ENCODE measurements at places on chromosomes 4 and X.

- no peak for DNase-seq
Observed at GRCh38 chr4:113332701-113333100, 283.2 kb downstream of the ANK2 start.

DNA sequence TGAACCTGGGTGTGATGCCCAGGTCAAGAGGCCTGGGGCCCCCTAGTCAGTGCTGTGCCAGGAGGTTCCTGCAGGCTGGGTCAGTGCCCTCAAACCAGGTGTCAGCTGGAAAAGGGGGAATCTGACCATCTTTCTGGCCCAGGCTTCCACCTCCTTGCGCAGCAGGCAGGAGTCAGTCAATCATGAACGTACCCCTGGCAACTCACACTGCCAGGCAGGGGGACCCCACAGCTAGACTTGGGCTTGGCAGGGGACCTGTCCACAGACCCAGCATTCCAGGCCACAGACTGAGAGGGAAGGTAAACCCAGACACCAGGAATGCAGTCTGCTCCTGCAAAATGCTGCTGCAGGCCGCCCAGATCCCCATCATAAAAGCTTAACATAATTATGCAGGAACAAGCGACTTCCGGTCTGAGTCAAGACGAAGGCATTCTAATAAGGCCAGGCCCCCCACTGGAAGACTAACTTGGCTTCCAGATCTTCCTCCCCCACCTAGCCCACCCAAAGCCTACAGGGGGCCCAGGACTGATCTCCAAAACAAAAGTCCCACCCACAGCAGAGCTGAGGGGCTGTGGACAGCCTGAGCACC lies 156.3 kb downstream of the BCOR start:
- DNase-seq: no peak

GRCh38 chr4:113539408-113539807 lies 222.1 kb downstream of the CAMK2D start:
- DNase-seq: no peak

GRCh38 chrX:38236901-38237615 lies 16.4 kb upstream of the SRPX start:
- DNase-seq: no peak

DNA sequence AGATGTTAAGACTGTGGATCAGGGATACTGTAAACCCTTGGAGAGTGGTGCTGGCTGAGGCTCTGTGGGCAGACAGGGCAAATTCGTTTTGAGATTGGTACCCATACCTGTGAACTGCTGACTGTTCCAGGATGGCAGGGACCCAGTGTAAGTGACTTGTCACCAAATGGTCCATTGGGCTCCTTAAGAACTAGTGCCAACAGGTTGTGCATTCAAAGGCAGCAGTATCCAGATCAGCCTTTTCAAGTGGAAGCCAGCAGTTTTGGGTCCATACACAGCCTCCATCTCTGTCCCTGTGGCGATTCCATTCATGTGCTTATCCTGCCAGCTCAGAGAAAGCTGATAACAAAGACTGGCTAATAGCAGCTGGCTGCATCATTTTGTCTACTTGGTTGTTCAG lies 84.0 kb upstream of the SCOC start:
- DNase-seq: no peak

- no peak for DNase-seq
Observed at GRCh38 chr4:107472265-107472948, 247.6 kb downstream of the PAPSS1 start.

DNA sequence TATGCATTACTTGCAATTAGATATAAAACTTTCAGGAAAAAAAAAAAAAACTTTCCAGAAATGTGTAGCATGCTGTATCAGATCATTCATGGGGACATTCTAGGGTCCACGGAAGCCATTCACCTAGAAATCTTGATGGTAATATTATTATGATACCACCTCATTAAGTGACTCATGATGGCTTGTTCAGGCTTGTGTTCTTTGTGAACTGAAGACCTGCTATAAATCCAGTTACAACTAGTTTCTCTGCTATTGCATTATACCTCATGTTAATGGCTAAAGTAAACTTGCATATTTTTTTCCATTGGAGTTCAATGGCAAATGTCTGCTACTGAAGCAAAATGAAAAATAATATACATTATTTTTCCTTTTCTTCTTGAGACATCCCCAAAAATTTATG lies 35.3 kb upstream of the PTPN13 start:
- DNase-seq: no peak

GRCh38 chrX:41846714-41847113 lies 76.6 kb downstream of the CASK start:
- DNase-seq: no peak

GRCh38 chr4:22778547-22779163 lies 85.9 kb downstream of the GBA3 start:
- no peak for DNase-seq

DNA sequence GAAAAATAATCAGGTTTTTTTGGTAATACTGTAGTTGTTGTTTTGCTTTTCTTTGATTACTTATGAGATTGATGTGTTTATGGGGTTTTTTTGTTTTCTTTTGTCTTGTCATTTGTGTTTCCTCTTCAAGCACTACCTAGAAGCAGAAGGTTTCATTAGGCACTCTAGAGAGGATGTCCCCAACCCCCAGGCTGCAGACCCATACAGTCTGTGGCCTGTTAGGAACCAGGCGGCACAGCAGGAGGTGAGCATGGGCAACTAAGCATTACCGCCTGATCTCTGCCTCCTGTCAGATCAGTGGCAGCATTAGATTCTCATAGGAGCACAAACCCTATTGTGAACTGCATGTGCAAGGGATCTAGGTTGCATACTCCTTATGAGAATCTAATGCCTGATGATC lies 22.9 kb upstream of the NOCT start:
- no peak for DNase-seq

DNA sequence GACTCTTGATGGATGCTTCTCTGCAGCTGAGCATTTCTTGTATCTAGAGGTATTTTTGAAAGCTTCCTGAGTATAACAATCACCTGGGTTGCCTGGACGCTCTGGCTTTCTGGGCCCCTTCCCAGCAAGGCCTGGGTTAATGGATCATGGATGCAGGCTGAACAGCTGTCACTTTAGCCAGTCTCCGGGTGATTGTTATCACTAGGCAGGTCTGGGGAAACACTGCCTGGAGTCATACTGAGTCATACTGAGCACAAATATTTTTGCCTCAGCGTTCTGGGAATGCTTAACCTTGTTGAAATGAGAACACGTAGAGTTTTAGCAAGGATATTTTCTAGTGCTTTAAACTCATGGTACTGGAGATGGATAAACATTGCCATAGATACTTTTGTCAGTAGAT lies 102.6 kb downstream of the PHEX start:
- DNase-seq: no peak

- DNase-seq: no peak
Observed at GRCh38 chr4:102143433-102143832, 201.8 kb downstream of the SLC39A8 start.

- no peak for DNase-seq
Observed at GRCh38 chrX:71000139-71000538, 68.0 kb downstream of the SNX12 start.

GRCh38 chrX:49029876-49030275 lies 13.3 kb downstream of the TFE3 start:
- no peak for DNase-seq

GRCh38 chr4:69848028-69848427 lies 11.9 kb downstream of the SULT1E1 start:
- no peak for DNase-seq

GRCh38 chr4:143287572-143287923 lies 49.1 kb upstream of the GAB1 start:
- DNase-seq: no peak

DNA sequence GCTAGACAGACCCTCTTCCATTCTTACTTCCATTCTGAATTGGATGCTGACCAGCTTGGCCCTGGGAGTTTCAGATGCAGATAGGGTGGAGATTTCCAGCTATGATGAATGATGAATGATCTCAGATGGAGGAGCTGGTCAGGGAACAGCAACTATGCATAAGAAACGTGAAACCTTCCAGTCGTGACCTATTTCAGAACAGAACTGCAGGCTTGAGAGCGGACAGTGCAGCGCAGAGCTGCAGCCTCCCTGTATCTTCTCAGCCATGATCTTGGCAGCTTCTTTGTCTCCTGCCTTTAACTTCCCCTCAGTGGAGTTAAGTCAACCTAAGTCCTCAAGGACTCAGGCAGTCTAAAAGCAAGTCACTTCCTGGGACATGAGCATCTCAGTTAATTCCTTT lies 43.3 kb upstream of the HAND2 start:
- no peak for DNase-seq

DNA sequence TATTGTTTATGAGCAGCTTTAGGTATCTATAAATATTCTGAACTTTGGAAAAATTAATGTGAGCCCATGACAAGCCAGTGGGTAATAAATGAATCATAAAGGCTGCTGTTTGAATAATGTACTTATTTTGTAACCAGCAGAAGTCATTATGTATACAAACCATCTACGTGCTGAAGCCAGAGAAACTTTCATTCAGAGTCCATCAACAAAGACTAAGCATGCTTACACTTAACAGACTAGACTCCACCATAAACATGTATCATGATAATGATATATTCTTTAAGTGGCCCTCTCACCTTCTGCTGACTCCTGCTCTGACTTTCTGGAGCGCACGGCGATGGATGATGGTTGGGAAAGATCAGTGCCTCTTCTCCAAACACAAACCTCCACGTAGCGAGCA lies 72.0 kb downstream of the SMARCA5 start:
- no peak for DNase-seq

DNA sequence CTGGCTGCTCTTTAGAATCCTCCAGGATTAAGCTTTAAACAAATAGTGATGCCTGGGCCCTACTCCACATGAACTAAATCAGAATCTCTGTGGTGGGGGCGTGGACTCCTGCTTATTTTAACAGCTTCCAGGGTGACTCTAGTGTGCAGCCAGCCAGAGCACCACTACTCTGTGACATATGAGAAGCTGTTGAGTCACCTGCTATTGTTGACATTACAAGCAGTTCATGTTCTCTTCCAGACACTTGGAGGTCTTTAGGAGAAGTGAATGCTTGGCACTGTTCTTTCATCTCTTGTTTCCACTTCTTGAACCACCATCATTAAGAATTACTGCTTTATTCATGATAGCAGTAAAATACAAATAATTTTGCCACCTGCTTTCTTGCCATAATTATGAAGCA lies 426 bp upstream of the C4orf51 start:
- DNase-seq: no peak

GRCh38 chr4:40178672-40179071 lies 18.2 kb upstream of the RHOH start:
- no peak for DNase-seq

GRCh38 chr4:135316266-135316779 lies 1114.7 kb upstream of the PABPC4L start:
- DNase-seq: no peak

DNA sequence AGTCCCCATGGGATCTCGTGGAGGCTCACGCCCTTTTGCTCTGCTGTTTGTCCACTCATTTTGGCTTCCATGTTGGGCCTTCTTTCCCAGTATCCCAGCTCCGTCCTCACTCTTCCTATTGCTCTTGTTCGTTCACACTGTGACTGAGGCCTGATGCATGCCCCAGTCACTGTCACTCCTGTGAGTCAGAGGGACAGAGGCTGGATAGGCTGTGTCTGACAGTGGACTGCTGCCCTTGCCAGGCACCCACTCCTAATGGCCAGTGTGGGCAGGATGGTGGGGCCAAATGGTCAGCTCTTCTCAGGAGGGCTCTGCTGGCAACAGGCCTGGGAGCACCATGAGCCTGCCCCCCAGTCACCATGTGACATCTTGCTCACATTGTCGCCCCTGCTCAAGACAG lies 40.0 kb downstream of the HADH start:
- DNase-seq: no peak

DNA sequence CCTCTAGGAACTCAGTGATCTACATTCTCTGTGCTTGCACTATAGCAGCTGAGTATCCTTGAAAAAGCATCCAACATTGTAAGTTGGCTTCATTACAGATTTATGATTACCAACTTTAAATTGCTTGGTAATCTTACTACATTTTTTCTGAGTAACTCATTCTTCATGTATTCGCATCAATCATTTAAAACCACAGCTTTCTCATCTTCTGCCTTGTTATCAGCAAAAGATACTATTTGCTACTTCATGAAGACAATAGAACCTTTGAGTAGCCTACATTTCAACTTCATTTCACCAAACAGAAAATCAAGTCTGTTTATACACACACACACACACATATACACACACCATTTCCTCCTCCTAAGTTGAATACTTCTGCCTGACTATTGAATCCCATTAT lies 6.2 kb upstream of the DCAF8L2 start:
- no peak for DNase-seq

GRCh38 chrX:2500091-2500802 lies 529 bp downstream of the DHRSX start:
- DNase-seq: no peak

DNA sequence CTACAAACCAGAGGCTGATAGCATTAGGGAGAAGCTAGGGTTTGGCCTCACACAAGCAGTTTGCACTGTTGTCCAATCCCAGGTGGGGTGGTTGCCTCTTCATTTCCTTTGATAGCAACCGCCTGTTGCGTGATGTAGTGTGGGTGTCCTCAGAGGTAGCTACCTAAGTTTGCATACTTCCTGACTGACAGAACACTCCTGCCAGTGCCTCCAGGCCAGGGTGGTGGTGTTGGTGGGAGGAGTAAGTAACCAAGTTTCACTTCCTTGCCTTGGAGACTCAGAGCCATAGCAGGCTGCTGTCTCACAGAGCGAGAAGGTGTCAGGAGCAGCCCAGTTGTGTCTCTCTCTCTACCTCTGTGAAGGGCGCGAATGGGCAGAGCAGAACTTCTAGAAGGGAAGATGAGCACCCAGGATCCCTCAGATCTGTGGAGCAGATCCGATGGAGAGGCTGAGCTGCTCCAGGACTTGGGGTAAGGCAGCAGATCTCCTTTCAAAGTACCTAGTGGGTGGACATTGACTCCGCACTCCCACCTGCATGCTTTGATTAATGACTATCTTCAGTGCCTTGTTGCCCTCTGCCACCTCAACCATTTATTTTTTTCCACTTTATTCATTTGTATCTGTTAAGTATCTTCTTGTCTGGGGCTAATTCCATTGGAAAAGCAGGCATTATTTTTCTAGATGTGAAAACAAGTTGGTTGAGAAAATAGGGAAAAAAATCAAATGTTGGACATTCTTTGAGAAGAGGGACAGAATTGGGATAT lies at the start of gene DAPP1:
DAPP1 (plus strand) TSS at position 283 of the 764 bp plus-strand sequence; CDS start at position 370, 87 bp downstream.
- DNase-seq: no peak

DNA sequence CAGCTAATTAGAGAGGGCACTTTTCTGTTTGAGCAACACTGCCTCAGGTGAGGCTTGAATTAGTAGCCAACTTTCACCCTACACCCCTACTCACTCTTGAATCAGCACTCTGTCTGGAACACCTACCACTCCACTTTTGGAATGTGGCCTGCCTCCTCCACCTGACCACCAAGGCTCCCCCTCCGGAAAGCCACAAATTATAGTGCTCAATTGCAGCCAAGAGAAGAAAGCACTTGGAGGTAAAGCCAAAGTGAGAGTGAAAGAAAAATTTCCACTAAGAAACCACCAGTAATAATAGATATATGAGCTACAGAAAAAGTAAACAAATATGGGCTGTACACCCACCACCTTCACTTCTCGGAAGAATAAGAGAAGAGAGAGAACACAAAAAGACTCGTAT lies 41.1 kb downstream of the PPP3CA start:
- DNase-seq: no peak

- no peak for DNase-seq
Observed at GRCh38 chr4:45883421-45883820, 240.4 kb downstream of the GABRG1 start.

- DNase-seq: no peak
Observed at GRCh38 chr4:146916479-146917076, 29.1 kb downstream of the TTC29 start.

- DNase-seq: no peak
Observed at GRCh38 chr4:971666-972500, 1.5 kb downstream of the DGKQ start.
